ENCODE measurements at places on chromosomes 5 and 9.

DNA sequence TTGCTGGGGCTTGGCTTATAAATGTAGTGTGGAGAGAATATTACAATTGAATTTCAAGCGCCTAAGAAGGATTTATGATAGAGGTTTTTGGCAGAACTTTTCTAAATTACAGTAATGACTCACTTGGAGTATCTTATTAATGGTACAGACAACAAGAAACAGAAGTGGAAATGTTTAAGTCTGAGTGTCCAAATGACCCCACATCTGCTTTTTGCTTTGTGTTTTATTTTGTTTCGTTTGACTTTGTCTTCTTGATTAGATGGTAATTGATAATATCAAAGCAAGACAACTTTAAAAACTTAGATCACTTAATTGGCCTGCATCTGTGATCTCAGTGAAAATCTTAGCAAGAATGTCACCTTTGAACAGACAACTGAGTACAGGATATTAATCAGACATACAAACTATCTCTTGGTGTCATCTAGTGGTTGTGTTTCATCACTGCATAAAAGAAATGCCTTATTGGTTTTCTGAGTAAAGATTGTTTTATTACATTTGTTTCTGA, 577.4 kb downstream of the ISL1 start:
- DNase-seq, result no peak

DNA sequence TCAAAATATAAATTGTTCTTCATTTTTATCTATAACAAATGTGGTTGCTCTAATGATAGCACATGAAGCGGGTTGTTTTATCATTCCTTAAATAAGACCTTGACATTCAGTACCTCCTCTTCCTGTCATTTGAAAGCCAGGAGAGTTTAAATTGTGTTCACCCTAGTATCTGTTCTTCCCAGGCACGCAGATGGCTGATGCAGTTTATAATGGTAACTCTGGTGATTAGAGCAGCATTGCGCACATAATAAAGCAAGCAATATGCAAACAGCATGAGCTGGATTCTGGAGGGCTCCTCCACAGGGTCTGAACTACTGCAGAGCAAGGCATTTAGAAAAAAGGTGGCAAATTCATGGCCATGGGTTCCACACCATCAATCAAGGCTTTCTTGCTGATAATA, 307.8 kb downstream of the ENC1 start:
- no peak for DNase-seq

DNA sequence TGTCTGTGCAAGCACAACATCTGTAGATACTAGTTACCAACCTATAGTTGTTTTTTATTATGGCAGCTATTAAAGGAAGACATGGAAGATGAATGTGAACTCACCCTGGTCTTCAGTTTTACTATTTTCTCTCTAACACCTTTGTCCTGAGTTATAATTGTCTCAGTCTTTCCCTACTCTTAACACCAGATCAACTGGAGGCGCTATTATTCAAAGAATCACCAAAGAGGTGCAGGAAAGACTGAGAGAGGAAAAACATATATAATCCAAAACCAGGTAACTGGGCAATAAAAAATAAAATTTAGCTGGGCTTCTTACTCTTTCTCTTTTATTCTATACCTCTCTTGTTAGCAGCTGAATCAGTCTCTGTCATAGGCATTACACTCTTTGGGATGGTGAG, 134.2 kb upstream of the C6 start:
- DNase-seq, result no peak

DNA sequence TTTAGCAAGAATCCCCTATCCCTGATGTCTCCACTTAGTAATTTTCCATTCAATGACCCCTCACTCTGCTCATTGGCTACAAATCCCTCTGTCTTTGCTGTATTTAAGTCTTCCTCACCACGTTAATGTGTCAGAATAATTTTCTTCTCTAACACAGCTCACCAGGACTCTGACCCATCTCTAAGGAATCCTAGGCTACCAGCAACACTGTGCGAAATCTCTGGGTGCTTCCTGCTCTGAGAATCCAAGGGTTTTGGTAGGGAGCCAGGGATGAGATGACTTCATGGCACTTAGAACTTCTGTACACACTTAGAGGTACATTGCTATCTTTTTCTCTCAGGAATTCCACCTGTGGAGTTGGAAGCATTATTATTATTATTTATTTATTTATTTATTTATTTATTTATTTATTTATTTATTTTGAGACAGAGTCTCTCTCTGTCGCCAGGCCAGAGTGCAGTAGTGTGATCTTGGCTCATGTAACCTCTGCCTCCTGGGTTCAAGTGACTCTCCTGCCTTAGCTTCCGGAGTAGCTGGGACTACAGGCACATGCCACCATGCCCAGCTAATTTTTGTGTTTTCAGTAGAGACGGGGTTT, 53.5 kb downstream of the FOXI1 start:
- DNase-seq, result no peak

DNA sequence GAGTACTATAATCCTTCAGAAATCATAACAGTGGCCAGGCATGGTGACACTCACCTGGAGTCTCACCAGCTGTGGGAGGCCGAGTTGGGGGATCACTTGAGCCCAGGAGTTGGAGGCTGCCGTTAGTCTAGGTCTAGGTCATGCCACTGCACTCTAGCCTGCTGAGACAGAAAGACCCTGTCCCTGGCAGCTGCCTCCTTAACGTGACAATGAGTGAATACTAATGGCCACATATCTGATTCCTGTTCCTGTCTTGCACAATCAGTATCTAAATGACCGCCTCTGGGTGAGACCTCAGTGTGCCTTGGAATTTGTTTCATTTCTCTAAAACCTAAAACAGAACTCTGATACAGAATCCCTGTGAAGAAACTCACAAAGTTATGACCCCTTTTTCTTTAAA, 131.0 kb upstream of the DAB2 start:
- no peak for DNase-seq

DNA sequence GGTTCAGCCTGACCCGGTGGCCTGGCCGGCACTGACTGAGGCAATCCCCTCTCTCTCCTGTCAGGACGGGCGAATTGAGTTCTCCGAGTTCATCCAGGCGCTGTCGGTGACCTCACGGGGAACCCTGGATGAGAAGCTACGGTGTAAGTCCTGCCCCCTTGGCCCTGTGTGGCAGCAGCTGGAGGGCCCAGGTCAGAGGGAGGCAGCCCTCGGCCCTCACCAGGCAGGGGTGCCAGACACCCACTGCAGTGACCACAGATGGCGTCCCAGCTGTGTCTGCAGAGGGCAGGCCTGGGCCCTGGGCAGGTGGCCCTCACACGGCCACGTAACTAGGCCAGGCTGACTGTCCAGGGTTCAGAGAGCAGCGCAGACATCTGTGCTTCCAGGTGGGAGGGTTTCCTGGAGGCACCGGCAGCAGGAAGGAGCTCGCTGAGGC, 45.9 kb upstream of the HMCN2 start:
- DNase-seq, result no peak

GRCh38 chr5:52560366-52560765, 227.3 kb upstream of the ITGA1 start:
- no peak for DNase-seq

- no peak for DNase-seq
These were observed 4.5 kb upstream of the GPSM1 start for GRCh38 chr9:136322756-136323330.

GRCh38 chr5:32531885-32532520, 53.4 kb upstream of the SUB1 start:
- DNase-seq, result peak; percentile 57
